ENCODE measurements at places on chromosomes 1 and 21. TPM values are rescaled to one million over a fixed set of nuclear protein-coding genes. Genes with fewer than 3 reads are reported as not detected.

DNA sequence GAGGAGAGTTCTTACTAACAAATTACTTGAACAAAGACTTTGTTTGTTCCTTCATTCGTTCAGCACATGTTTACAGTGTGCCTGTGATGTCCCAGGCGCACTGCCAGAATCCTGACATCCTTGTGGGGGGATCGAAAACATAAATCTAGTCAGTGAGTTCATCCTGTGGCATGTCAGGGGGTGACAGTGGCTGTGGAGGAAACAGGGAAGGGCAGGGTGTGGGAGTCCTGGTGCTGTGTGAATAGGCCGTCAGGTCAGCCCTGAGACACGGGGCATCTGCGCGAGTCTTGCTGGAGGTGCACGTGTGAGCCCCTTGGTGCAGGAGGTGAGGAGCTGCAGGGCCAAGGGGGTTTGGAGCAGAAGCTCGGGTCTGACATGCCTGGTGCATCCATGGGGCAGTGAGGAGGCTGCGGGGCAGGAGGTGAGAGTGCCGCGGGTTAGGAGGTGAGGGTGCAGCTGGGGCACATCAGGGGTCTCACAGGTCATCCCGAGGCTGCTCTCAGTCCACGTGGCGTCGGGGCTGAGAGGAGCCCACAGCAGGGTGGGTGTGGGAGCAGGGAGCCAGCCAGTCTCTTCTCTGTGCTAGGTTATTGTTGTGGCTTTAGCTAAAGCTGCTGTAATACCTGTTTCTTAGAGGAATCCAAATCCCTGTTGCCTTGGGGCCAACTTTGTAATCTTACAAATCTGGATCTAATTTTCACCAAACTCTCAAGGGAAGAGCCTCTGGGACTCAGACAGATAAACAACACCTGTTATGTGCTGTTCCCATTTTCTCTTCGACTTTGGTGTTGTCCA, 93.4 kb downstream of the PCBP3 start:
- DNase-seq: no peak

DNA sequence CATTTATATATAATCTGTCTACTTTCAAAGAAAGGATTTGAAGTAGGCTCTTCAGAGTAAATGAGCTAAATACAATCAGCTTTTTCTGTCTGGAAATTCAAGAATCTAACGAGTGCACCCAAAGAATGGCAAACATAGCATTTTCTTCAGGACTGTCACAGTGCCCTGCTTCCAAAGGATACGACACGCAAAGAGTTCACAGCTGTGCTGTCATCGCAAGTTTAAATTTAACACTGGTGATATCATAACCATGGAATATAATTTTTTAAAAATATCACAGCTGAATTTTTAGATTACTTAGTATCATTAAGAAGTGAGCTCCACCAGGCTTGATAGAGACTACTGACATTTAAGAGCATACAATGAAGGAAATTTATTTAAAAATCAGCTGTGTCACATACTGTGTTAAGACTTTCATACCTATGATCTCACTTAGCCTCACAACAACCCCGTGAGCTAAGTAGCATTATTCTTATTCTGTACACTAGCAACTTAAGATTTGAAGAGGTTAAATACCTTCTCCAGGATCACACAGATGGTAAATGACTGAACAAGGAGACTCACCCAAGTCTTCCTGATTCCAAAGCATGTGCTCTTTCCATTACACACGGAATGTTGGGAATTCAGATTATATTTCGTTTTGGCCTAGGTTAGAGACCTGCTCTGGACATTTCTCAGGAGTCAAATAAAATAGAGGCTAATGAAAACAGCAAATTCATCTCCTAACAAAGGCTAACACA, 46.2 kb upstream of the PRRX1 start:
- DNase-seq: no peak

DNA sequence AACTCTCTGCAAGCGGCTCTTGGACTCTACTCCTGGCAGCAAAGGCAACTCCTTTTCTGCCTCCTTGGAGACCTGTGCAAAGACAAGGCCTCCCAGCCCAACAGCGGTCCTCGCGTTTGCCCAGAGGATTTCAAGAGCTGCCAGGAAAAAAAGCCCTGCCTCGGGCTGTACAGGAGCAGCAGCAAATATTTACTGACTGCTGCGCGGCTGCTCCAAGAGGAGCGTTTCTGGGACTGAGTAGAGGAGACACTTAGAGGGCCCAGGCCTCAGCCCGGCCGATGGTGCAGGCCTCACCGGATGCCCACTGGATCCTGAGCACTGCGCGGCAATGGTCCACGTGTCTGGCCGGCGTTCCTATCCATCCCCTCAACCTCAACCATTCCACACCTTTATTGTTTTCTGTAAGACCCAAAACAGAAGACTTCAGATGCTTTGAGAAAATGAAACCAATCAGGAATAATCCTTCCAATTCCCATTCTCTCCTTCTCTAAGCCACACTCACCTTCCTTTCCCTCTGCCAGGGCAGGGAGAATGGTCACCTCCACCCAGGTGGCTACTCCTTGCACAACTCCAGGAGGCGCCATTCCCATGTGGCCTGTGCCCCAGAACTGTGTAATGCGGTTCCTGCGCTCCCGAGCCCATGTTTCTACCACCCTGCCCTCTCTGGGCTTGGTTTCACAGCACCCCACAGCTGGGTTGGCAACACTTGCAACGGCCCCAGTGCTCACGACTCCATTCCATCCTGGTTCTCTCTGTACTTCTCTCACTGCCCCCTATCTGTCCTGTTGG, 215.8 kb downstream of the TRABD2B start:
- no peak for DNase-seq

The FAM110D gene
- 6.1 TPM for polyA plus RNA-seq

- DNase-seq: no peak
Measured at GRCh38 chr1:90023691-90024090, 28.8 kb downstream of the ZNF326 start.

DNA sequence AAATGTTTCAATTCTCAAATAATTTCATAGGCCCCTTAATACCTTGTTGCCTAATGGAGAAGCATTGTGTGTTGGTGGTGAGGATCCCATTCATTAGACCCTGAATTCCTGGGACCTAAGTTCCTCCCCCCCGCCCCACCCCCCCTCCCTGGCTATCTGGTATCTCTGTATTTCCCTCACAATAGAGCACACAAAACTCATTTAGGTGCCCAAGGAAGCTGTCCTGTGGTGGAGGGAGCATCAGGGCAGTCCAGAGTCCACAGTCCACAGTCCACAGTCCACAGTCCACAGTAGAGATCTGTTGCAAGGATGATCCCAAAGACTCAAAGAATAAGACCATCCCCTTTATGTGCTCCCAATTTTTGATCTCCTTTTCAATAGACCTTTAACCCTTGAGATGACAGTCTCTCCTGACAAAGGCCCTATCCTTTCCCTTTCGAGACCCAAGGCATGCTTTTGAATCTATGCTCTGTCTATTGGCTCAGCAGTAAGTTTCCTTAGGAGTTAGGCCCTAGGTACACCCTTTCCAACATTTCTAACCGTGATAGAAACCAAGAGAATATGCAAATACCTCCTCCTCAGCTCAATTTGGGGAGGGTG, 123.9 kb downstream of the ZBTB18 start:
- DNase-seq: no peak

DNA sequence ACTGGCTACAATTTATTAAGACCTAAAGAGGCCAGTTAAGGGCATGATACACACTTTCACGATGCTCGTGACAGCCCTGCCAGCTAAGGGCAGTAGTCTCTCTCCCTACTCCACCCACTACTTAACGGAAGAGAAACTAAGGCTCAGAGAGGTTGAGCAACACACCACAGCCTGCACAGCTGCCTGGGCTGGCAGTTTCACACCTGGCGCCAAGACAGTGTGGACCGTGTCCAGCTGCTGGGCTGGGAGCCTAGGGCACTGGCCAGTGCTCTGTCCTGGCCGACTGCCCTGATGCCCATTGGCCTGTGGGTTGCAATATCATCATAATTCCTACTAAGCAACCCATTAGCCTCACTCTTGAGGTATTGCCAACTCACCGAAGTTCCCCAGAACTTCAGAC, 27.6 kb downstream of the TENT5C start:
- no peak for DNase-seq

- DNase-seq: no peak
Measured at GRCh38 chr1:215710036-215710898, 143.2 kb downstream of the KCTD3 start.

The CLDN17 gene
- polyA plus RNA-seq: not detected

The ESRRG gene
- 3.8 TPM for polyA plus RNA-seq

The AMIGO1 gene
- polyA plus RNA-seq: 2.8 TPM

DNA sequence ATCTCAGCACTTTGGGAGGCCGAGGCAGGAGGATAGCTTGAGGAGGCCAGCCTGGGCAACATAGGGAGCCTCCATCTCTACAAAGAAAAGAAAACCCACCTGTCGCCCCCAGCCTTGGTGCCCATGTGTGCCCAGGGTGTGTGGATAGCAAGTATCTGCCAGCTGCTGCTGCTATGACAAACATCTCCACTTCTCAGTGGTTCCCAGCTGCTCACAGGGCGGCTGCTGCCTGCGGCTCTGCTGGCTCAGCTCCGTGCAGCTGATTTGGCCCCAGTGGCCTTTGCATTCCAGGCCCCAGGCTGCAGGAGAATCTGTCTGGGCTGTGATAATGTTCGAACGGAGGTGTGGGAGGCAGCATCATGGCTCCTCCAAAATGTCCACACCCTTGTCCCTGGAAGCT, 10.6 kb upstream of the TTC34 start:
- no peak for DNase-seq

The C1QC gene
- 18.0 TPM for polyA plus RNA-seq

GRCh38 chr1:227951624-227952373, 4.1 kb upstream of the WNT9A start:
- no peak for DNase-seq

The ERICH3 gene
- 0.01 TPM for polyA plus RNA-seq
